Activated naive CD4-positive, alpha-beta T cell treated with anti-CD3 and anti-CD28 coated beads, Interleukin-2, amount 10 ng/mL, durations not matched to agents 7 days and 5 days (primary cell): ENCODE measurements at places on chromosomes 12 and 14.

DNA sequence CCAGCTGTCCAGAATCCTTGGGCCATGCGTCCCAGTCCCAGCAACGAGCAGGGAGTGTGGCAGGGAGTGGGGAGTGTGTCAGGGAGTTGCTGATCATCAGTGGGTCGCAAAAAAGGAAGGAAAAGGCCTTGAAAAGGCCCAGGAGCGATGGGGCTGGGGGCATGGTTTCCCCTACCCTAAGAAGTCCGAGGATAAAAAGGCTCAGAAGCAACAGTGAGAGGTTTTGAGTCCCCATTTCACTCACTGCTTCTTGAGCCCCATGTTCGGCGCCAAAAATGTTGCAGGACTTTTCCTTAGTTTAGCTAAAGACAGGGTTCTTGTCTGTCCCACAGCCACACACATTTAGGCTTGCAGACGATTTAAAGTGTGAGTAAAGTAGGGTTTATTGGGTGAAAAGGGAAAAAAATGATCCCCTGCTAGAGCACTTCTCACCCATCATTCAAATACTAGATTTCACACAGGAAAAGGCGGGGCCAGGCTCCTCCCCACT, 189.5 kb downstream of the KCNC2 start:
- H3K4me1 ChIP-seq: no peaks in the 10 kb centered on the region
- H3K27ac ChIP-seq: no peak overlapping the region
- no peaks in the 10 kb centered on the region for H3K27me3 ChIP-seq
- H3K36me3 ChIP-seq: no peaks in the 10 kb centered on the region

- DNase-seq: no peak
- no peak overlapping the region for H3K4me3 ChIP-seq
- H3K4me1 ChIP-seq: no peaks in the 10 kb centered on the region
- no peaks in the 10 kb centered on the region for H3K27me3 ChIP-seq
These were observed 229.2 kb downstream of the GLT1D1 start for GRCh38 chr12:129082441-129082840.

DNA sequence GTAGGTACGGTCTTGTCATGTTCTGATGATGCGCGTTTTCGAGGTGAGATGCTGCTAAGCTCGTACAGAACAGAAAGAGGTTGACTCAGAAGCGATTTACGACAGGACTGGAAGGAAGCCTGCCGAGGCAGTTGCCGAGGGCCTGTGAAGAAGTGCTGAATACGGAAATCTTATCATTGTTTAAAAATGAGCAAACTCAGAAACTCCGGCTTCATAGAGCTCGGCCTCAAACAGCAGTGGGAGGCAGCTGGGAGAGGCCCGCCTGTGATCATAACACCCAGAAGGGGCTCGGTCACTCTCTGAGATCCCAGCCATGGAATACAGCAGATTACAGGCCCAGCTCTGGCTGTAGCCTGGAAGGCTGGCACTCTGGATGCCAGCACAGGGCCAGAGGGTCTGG, 87.4 kb downstream of the CPSF2 start:
- H3K4me3 ChIP-seq: no peak overlapping the region
- H3K36me3 ChIP-seq: no peaks in the 10 kb centered on the region
- peaks cover 17% of the 10 kb centered on the region for H3K27me3 ChIP-seq
- no peak overlapping the region for H3K27ac ChIP-seq
- DNase-seq: no peak

DNA sequence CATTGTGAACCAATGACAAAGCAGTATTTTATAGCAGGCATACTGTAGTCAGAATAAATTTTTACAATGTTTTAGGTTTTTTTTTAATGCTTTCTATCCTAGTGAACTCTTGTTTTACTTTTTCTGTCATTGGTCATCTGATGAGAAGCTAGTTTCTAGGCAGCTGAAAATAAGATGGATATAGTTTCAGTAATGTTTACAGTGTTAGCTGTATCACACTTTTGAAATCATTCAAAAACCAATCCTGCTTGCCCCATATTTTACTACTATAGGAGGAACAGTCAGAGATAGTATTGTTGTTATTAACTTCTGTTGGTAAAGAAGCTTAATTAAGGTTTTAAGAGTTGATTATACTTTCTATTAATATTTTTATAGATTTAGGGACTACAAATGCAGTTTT, 24.5 kb downstream of the USP15 start:
- H3K4me3 ChIP-seq: no peak overlapping the region
- H3K36me3 ChIP-seq: peaks cover 56% of the 10 kb centered on the region
- H3K27me3 ChIP-seq: no peaks in the 10 kb centered on the region
- peaks cover 74% of the 10 kb centered on the region for H3K4me1 ChIP-seq
- H3K27ac ChIP-seq: no peak overlapping the region
